NCI-H187 treated with DMSO at 0.1 percent for 48 hours (cell line): ENCODE measurements at places on chromosomes 16 and 17.

DNA sequence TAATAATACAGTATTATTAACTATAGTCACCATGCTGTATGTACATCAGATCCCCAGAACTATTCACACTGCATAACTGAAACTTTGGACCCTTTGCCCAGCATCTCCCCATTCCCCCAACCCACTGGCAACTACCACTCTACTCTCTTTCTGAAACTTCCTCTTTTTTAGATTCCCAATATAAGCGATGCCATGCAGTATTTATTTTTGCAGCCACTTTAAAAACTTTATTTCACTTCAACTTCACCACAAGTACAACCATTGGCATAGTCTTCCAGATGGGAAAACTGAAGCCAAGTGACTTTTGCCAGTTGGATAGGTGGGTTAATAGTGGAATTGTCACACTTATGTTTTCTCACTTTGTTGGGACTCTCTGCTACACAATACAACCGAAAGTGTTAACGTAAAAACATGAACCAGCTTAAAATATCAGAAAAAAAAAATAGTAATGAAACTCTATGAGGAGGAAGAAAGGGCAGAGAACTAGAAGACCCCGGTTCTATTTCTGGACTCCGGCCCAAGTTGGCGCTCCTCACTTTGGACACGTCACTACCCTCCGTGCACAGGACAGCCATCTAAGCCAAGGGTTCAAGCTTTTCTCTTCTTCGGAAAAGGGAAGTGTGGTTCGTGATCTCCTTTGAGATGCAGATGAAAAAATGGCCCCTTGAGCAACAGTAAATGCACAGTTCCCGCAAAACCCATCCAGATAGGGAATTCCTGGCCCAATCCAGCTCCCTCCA is 743 bp downstream of the SHCBP1 start:
- DNase-seq: no peak

- DNase-seq: no peak
Measured at GRCh38 chr17:62219221-62219899, 154.3 kb upstream of the MED13 start.

DNA sequence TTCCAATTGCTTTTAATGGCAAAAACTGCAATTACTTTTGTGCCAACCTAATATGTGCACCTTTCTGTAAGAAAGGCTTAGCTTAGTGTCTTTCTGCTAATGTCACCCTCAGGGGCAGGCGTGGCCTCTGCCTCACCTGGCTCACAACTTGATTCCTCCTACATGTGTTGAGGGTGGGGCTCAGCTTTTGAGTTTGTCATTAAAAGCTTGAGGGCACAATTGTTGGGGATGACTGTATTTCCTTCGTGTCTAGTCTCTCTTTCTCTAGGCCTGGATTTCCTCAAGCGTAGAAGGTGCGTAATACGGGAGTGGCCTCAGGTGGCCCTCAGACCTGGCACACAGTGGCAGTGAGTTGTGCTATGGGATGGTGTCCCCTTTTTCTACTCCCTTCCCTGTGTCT is 94.4 kb downstream of the CLEC16A start:
- DNase-seq: no peak

GRCh38 chr17:66522591-66523272 is 220.3 kb downstream of the PRKCA start:
- no peak for DNase-seq

- no peak for DNase-seq
Measured at GRCh38 chr17:10492004-10492403, 22.6 kb upstream of the MYH4 start.

DNA sequence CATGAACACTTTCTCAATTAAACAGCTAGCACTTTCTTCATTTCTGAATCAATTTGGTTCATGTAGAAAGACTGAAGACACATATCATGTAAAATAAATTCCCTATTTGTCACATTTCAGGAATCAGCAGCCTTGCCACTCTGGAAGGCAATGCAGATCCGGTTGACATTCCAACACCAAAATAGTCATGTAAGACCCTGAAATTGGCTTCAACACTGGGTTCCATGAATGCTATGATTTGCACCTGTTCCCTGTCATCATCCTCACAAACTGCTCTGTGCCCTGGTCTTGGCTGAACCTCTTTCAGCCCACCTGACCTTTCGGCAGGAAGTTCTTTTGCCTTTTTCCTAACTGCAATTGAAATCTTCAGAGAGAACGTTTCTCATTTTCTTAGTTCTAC is 156.9 kb downstream of the CDH8 start:
- no peak for DNase-seq

DNA sequence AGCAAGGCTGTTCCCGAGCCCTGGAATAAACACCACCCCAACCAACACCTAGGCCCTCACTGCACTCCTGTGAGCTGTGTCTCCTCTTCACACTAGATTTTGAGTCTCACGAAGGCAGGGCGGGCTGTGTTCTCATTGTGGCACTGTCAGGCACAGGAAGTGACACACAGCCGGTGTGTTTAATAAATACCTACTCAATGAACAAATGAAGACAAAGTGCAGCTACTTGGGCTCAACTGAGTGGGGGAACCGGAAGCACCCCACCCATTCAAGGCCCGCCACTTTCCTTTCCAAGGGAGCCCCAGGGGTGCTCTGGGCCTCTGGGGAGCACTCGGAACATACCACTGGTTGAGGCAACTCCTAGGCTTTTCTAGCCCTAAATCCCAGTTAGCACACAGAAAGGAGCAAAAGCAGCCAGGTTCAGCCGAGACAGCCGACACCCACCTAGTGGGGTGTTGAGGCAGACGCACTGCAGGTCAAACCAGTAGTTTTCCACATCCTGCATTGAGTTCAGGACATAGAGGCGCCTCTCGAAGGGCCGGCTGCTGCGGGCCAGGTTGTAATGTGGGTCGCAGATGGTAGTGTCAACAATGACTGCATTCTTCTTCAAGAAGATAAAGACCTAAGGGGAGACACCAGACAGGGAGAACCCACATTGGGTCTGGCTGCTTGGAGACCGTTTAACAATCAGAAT is 57.7 kb downstream of the GTF3C1 start:
- no peak for DNase-seq

DNA sequence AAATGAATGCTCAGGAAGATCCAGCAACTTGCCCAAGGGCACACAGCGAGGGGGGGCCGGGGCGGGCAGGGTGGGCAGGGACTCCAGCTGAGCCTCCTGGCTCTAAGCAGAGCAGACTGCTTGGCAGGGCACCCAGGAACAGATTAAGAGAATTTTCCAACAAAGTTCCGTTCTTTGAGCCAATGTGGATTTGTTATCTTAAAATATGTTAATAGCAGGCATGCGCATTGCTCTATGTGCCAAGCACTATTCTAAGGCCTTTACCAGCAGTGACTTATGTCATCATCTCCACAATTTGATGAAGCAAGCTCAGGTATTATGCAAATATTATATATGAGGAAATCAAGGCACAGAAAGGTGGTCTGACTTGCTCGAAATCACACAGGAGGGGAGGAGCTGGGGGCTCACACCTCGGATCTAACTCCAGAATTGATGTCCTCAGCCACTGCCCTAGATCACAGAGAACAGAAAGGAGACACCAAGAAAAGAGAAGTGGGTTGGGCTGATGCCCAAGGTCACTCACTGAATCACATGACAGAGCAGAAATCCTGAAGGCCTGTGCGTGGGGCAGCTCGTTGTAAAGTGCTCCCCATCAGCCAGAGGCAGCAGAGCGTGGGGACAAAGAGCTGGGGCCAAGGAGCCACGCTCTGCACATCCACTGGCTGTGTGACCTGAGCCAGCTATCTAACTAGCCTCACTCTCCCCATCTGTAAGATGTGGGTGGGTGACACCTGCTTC is 23.2 kb upstream of the MEAK7 start:
- no peak for DNase-seq

DNA sequence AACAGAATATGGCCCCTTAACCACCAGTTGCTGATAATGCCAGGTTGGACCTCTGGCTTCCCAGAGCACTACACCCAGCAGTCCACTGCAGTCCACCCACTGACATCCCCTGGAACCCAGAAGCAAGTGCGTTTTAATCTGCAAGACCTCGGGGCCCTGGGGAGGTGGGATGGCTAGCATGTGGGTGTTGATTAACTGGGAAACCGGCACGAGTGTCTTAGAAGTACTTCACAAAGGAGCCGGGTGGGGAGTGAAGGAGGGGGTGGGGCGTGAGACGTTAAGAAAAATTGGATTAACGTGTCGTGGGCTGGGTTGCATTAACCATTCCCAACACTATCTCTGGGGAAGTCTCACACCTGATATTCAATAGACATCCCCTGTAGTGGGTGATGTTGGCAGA is 6.1 kb upstream of the HIC1 start:
- no peak for DNase-seq

DNA sequence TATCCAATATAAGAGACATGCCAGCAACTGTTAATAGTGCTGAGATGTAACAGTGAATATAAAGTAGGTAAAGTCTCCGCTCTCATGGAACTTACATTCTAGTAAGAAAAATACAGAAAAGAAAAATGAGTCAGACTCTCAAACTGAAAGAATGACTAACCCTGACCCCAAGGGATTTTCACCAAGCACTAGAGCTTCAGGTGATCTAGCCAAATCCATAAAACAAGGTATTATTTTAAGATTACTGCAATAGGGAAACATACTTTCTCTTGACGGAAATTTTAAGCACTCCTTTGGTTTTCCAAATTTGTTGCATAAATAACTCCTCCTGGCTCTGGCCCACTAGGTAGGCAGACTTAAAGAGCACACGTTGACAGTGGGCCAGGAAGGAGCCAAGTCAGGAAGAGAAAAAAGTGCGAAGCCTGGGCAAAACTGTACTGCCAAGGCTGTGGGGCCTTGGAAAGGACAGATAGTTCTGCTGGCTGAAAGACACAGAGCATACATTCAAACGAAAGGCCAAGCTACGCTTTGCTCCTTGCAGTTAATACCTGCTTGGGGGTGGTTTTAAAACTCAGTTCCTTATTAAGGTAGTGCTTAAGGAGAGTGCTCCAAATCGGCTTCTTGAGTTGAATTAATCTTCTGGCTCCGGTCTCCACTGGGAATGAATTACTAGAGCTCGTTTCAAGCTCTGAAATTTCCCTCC is 1.4 kb downstream of the GOT2 start:
- DNase-seq: no peak

DNA sequence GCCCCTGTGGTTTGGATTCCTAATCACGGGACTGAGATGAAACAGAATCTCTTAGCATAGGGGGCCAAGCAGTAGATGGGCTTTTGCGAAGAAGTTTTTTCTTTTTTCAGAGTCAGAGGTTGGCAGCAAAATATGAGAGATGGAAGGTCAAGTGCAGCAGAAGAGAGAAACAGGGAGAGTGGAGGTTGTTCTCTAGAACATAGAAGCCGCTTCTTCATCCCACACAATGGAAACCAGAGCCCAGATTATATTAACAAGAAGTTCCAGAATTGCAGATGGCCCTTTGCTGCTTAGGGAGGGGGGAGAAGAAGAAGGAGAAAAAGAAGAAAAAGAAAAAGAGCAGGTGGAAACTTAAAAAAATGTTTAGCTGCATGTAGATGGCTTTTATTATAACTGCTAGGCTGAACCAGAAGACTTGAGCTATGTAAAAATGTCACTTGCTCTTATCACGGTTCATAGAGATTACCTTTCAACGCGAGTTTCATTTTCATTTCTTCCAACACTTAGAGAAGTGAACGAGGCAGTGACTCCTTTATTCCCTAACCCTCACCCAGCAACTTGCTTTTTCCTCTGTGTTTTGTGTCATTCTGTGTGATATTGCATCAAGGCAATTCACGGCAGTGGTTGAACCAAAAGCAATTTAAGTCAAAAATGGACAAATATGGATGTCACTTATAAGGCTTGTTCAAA is 737.5 kb downstream of the WWOX start:
- DNase-seq: no peak

DNA sequence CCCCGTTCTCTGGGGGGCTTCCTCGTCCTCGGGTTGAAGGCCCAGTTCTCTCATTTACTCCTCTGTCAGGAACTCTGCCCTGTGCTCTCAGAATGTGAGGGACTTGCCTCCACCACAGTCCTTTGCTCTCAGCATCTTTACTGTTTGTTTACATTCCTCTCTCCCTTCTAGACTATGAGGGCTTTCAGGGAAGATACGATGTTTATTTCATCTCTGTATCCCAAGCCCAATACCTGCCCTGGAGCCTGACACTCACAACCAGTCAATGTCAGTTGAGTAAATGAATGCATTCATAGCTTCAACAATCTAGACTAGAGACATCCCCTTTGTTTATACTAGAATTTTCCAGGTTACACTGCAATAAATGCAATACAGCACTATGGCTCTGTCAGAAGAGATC is 409.6 kb upstream of the CDH11 start:
- DNase-seq: no peak

DNA sequence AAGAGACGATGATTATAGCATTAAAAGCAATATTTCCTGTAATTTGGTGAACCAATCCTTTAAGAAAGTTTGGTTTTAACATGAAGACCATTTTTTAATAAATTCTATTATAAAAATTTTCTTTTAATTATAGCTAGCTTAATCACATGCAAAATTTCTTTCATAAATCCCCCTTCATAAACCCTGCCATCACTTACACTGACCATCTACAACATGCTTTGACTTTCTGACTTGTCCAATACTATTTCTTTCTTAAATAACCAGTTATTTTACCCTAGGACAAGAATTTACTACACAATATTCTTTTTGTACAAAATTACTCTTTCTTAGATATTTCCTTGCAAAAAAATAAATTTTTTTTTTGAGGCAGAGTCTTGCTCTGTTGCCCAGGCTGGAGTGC is 1334.8 kb downstream of the CDH11 start:
- DNase-seq: no peak

GRCh38 chr16:84327926-84328505 is 33.3 kb downstream of the WFDC1 start:
- DNase-seq: no peak

- DNase-seq: no peak
Measured at GRCh38 chr16:68617734-68618133, 27.4 kb upstream of the CDH3 start.

- DNase-seq: no peak
Measured at GRCh38 chr17:77720946-77721845, 237.3 kb upstream of the TNRC6C start.

DNA sequence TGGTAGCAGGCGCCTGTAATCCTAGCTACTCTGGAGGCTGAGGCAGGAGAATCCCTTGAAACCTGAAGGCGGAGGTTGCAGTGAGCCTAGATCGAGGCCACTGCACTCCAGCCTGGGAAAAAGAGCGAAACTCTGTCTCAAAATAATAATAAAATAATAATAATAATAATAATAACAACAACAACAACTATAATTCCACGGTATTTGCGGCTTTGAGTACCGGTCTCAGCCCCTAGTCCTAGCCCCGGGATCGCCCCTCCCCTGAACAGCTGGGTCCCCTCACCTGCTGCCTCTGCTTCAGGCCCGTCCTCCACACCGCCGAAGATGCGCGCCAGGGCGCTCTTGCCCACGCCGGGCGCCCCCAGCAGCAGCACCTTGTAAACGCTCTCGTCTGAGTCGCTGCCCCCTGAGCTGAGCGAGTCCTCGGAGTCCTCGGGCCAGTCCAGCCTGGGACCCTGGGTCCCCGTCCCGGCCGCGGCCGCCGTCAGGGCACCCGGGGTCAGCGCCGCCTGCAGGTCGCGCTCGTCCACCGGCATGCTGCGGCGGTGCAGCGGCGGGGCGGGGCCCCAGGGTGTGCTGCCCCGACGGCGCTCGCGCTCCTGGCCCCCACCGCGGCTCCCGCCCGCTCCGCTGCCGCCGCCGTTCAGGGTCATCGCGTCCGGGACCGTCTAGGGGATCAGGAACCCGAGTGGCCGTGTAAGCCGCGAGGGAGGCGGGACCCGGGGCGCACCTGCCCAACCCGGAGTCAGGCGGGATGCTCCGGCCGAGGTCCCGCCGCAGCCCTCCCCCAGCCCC is 611 bp downstream of the RRAD start:
- DNase-seq: no peak
